ENCODE measurements at places on chromosomes 11 and 22. TPM values are rescaled to one million over a fixed set of nuclear protein-coding genes. Genes with fewer than 3 reads are reported as not detected.

ALG9 gene
- total RNA-seq = 29.2 TPM

SHISA8 gene
- total RNA-seq = not detected

EHF gene
- total RNA-seq = not detected

KBTBD3 gene
- total RNA-seq = 11.9 TPM

ANO5 gene
- total RNA-seq = 2.8 TPM

RGL4 gene
- 0.20 TPM for total RNA-seq
